ENCODE measurements at places on chromosomes 4 and X. TPM values are rescaled to one million over a fixed set of nuclear protein-coding genes. Genes with fewer than 3 reads are reported as not detected.

DNA sequence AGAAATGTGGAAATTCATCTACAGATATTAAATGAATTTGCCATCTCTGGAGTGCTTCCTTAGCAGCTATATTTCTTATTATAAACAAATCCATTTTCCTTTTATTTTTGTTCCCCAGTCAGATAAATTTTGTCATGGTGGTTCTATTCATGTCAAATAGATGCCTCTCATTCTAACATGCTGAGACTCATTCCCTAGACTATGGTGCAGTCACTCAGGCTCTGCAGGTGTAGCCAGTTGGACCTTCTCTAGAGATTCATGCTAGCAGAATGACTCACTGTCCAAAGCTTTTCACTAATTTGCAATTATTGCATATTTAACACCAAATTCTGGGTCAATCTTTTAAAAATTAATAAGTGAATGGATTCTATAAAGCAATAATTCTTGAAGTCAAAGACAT lies 1392.7 kb downstream of the PCDH7 start:
- no peaks in the 10 kb centered on the region for H3K4me1 ChIP-seq
- no peak for DNase-seq

DNA sequence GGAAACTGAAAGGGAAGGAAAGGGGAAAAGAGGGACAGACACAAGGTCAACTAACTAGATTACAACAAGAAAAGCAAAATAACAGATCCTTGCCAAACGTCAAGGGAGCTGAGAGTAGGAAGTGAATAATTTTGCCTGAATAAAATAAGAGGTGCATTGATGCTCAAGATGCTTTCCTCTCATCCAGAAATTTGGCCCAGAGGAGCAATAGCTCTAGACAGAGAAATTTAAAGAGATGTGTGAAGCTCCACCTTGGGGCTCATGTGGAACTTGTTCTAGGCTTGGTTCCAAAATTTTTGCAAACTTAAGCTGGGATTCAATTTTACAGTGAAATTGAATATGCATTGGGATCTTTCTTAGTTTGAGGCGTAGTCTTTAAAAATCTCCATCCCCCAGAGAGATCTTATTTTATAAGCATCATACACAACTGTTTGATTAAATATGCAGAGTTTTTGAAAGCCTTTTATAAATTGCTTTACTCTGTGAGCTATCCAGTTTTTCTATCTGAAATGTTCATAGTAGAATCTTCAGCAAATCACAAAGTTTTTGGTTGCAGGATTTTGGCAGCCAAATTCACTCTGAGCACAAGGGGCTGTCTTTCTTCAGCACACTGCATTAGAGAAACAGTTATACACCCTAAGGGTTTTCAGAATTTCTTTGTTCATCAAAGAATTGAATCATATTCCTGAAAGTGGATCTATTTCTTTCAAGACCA lies 1159.5 kb downstream of the ADGRL3 start:
- no peak for DNase-seq
- H3K27ac ChIP-seq = no peak overlapping the region

DNA sequence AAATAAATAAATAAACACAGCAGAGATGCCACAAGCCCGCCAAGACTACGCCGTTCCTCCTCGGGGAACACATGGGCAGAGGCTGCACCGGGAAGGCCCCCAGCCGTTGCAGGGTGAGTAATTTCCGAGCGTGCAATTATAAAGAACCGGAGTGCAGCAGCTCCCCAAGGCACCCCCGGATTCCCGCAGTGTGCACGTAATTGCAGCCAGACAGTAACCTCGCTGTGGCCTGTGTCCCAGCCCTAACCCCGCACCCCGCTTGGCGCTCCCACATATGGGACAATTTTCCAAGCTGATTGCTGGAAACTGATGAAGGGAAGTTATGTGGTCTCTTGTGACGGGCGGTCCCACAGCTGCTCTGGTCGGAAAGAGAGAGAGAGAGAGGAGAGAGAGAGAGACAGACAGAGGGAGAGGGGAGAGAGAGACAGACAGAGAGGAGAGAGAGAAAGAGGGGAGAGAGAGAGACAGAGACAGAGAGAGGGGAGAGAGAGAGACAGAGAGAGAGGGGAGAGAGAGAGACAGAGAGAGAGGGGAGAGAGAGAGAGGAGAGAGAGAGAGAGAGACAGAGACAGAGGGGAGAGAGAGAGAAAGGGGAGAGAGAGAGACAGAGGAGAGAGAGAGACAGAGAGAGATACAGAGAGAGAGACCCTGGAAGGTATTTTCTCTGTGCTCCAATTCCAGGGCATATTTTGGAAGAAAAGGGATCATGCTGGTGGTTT lies 275.4 kb downstream of the SHOX start:
- H3K4me1 ChIP-seq = peaks cover 7% of the 10 kb centered on the region
- DNase-seq = no peak
- H3K4me3 ChIP-seq = no peak overlapping the region
- H3K27ac ChIP-seq = no peak overlapping the region

DNA sequence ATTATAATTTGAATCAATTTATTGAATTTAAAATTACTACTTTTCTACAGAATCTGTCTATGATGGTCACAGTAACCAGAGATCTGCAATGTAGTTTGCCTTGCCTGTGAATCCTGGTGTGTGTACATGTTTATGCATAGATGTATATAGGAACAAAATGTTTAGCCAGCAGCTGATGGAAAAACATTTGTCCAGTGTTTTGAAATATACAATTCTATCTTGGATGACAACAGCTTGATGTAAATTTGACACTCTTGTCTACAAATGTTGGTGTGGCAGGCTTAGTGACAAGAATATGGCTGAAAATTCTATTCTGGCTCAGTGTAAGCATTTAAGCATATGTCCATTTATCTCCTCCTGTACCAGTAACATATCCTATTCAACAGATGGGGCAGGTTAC lies 229.4 kb downstream of the RCHY1 start:
- no peaks in the 10 kb centered on the region for H3K27me3 ChIP-seq
- no peak overlapping the region for H3K4me3 ChIP-seq
- H3K4me1 ChIP-seq = no peaks in the 10 kb centered on the region
- no peak overlapping the region for H3K27ac ChIP-seq
- no peak for DNase-seq
- H3K36me3 ChIP-seq = no peaks in the 10 kb centered on the region

DNA sequence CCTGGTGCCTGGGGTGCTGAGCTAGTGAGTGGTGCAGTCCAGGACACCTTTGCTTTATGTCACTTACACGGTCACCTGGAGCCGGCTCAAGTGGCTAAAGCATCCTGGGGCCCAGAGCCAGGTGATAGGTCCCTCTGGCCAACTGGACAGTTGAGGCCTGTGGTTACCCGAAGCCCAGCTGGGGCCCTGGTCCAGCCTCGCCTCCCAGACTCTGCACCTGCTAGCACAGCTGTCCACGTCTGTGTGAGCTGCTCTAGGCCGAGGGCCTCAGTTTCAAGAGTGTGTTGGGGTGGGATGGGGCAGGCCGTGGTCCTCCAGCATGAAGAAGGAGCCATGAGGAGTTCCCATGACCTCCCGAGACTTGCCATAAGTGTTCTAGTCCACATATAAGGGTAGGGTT lies 7.7 kb upstream of the ADD1 start:
- H3K4me3 ChIP-seq = no peak overlapping the region
- no peak overlapping the region for H3K27ac ChIP-seq

DNA sequence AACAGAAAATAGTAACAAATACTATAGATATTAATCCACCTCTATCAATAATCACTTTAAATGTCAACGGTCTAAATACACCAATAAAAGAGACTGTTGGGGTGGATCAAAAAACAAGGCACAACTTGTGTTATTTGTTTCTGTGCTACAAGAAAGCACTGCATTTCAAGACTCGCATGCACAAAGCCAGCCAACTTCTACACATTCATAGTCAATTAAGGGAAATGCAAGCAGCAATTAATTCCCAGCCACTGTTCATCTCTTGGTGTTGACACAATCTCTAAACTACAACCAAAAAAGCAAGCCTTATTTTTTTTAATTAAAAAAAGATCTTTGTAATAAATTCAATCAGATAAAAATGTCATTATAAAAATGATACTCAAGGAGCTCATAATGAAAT lies 67.6 kb downstream of the JAKMIP1 start:
- DNase-seq = no peak
- no peak overlapping the region for H3K4me3 ChIP-seq
- no peak overlapping the region for H3K27ac ChIP-seq
- no peaks in the 10 kb centered on the region for H3K4me1 ChIP-seq
- H3K27me3 ChIP-seq = no peaks in the 10 kb centered on the region
- H3K36me3 ChIP-seq = no peaks in the 10 kb centered on the region

DNA sequence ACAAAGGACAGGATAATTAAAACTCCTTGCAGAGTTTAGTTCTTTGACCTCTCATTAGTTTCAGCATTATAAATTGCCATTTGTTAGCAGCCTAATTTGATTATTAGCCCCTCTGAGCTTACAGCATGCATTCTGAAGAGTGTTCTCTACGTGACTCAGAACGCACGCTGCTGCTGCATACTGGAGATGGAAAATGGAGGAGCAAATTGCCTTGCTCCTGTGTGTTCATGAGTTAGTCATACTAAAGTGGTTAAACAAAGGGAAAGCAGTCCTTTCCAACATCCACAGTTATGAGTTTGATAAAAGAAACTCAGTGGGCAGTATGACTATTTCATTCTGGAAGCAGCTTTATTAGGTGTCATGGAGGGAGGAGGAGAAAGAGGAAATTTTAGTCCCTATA lies 922.5 kb downstream of the RPA4 start:
- H3K36me3 ChIP-seq = no peaks in the 10 kb centered on the region
- no peaks in the 10 kb centered on the region for H3K27me3 ChIP-seq
- no peaks in the 10 kb centered on the region for H3K4me1 ChIP-seq
- no peak overlapping the region for H3K4me3 ChIP-seq

NUDT11 gene
- 17.4 TPM for total RNA-seq

CLGN gene
- total RNA-seq = 0.72 TPM

OTC gene
- not detected for total RNA-seq

PRRG3 gene
- not detected for total RNA-seq

FANCB gene
- 3.8 TPM for total RNA-seq
